ENCODE measurements at places on chromosomes 3 and 15. TPM values are rescaled to one million over a fixed set of nuclear protein-coding genes. Genes with fewer than 3 reads are reported as not detected.

GRCh38 chr3:183122257-183122932 is 23.1 kb upstream of the MCCC1 start:
- DNase-seq = no peak
- no peak overlapping the region for H3K4me3 ChIP-seq
- no peaks in the 10 kb centered on the region for H3K36me3 ChIP-seq
- H3K27me3 ChIP-seq = no peaks in the 10 kb centered on the region
- H3K27ac ChIP-seq = no peak overlapping the region

GRCh38 chr3:76369170-76369569 is 583.8 kb upstream of the ZNF717 start:
- no peak overlapping the region for H3K4me3 ChIP-seq
- H3K36me3 ChIP-seq = no peaks in the 10 kb centered on the region
- no peak overlapping the region for H3K27ac ChIP-seq
- no peaks in the 10 kb centered on the region for H3K27me3 ChIP-seq
- H3K4me1 ChIP-seq = no peaks in the 10 kb centered on the region

DNA sequence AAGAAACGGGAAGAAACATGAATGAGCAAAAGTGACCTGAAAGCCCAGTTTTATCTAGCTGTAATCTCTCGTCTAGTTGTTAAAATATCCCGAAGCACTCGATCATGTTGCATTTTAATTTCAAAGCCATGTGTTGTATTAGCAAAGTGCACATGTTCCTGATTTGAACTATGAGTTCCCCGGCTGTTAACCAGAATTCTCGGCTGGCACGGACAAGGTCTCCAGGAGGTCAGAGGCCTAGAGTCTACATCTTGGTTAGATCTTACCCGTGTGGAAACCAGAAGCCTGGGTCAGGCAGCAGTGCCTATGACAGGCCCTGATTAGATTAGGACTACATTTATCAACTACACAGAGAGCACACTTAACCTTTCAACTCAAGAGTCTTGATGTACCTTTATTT is 195.8 kb downstream of the CDIN1 start:
- no peak overlapping the region for H3K27ac ChIP-seq
- no peak for DNase-seq
- H3K27me3 ChIP-seq = no peaks in the 10 kb centered on the region
- no peaks in the 10 kb centered on the region for H3K4me1 ChIP-seq

GRCh38 chr15:47742334-47742733 is 25.0 kb downstream of the SEMA6D start:
- no peaks in the 10 kb centered on the region for H3K27me3 ChIP-seq
- H3K4me3 ChIP-seq = no peak overlapping the region
- no peaks in the 10 kb centered on the region for H3K36me3 ChIP-seq
- no peaks in the 10 kb centered on the region for H3K4me1 ChIP-seq
- no peak overlapping the region for H3K27ac ChIP-seq

- DNase-seq = no peak
- peaks cover 12% of the 10 kb centered on the region for H3K4me1 ChIP-seq
- no peak overlapping the region for H3K27ac ChIP-seq
- no peak overlapping the region for H3K4me3 ChIP-seq
- H3K27me3 ChIP-seq = no peaks in the 10 kb centered on the region
- no peaks in the 10 kb centered on the region for H3K36me3 ChIP-seq
These were observed 101.2 kb upstream of the SLC4A7 start for GRCh38 chr3:27585429-27585828.

DNA sequence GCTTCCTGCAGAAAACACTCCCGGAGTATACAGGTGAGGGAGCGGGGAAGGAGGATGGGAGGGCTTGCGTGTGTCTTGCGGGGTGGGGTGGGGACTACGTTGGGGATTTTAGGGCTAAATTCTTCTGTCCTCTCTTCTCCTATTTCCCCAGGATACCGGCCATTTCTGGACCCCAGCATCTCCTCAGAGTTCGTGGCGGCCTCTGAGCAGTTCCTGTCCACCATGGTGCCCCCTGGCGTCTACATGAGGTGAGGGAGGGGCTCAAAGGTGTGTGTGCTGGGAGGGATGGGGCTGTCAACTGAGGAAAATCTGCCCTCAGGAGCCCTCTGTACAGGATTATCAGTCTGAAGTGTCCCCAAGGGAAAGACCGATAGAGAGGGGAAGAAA is 6.6 kb downstream of the DUOX1 start:
- H3K27me3 ChIP-seq = no peaks in the 10 kb centered on the region
- H3K27ac ChIP-seq = no peak overlapping the region
- peaks cover 5% of the 10 kb centered on the region for H3K4me1 ChIP-seq
- no peaks in the 10 kb centered on the region for H3K36me3 ChIP-seq
- DNase-seq = no peak
- H3K4me3 ChIP-seq = no peak overlapping the region

DNA sequence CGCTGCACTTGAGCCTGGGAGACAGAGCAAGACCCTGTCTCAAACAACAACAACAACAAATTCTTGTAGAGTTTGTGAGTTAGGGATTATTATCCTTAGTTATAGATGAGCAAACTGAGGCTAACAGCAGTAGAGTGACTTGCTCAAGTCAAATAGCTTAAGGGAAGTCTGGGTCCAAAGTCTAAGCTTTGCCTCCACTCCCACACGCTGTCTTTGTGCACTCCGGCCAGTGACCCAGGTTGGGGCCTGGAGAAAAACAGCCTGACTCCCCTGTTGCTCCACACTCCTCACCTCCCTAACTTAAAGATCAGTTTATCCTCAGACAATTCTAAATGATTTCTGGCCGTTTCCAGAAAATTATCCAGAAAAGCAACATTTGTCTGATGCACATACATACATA is 9.2 kb upstream of the SIN3A start:
- no peak overlapping the region for H3K4me3 ChIP-seq
- H3K4me1 ChIP-seq = peaks cover 3% of the 10 kb centered on the region
- H3K27ac ChIP-seq = no peak overlapping the region
- no peaks in the 10 kb centered on the region for H3K36me3 ChIP-seq
- no peaks in the 10 kb centered on the region for H3K27me3 ChIP-seq
- no peak for DNase-seq

DNA sequence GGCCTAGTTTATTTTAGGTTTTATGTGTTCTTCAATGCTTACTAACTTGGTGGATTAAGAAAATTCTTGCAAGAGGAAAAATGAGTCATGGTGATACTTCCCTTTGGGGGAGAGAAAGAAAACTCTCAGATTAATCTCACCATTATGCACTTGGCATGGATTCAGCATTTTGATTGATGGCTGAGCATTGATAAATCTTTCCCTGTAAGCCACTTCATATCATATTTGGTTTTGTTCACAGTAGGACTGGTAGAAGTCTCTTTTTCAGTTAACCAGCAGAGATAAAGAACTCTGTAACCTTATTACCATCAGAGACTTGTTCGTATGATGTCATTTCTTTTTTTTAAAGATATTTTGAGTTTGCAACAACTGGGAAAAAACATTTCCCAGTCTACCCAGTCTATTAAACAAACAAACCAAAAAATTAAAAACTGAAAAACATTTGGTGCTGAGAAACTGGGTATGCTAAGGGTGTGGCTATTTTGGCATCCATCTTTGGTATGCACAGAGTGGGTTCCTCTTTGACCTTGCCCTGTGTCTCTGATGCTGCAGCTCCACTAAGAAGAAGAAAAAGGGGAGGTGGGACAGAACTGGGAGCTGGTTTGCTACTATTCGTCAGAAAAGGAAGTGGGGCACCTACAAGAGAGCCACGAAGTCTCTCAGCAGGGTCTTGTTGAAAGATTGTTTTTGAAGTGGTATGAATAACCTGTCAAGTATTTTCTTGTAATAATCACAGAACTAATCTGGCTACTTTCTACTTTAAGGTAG is 17.2 kb downstream of the TMOD3 start:
- no peak overlapping the region for H3K4me3 ChIP-seq
- no peaks in the 10 kb centered on the region for H3K36me3 ChIP-seq
- H3K27me3 ChIP-seq = no peaks in the 10 kb centered on the region
- no peak for DNase-seq

- H3K27ac ChIP-seq = no peak overlapping the region
- no peaks in the 10 kb centered on the region for H3K36me3 ChIP-seq
- H3K4me3 ChIP-seq = no peak overlapping the region
- no peaks in the 10 kb centered on the region for H3K4me1 ChIP-seq
- H3K27me3 ChIP-seq = no peaks in the 10 kb centered on the region
These were observed 4.6 kb upstream of the CX3CR1 start for GRCh38 chr3:39284457-39284881.

GRCh38 chr3:45773714-45774449 is 22.5 kb downstream of the SLC6A20 start:
- H3K4me1 ChIP-seq = no peaks in the 10 kb centered on the region
- H3K27me3 ChIP-seq = no peaks in the 10 kb centered on the region
- H3K27ac ChIP-seq = no peak overlapping the region
- no peak for DNase-seq

DNA sequence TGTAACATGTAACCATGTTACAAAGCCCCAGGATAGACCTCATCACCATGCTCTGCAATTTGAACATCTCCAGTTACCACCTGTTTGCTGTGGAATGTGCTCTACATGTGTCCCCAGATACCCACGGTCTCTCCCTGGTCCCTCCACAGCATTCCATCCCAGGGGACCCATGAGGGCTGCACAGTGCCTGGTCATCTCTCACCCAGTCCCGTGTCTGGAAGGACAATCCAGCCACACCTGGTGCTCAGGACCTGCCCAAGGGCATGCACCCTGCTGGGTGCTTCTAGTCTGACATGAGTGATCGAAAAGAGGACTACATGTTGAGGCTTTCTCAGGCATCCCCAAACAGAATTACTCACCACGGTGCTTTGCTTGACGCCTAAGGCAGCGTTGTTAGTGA is 119.6 kb upstream of the ATP10A start:
- no peaks in the 10 kb centered on the region for H3K4me1 ChIP-seq
- H3K36me3 ChIP-seq = no peaks in the 10 kb centered on the region
- no peak overlapping the region for H3K4me3 ChIP-seq
- no peak overlapping the region for H3K27ac ChIP-seq

- H3K36me3 ChIP-seq = no peaks in the 10 kb centered on the region
- no peak overlapping the region for H3K27ac ChIP-seq
- H3K27me3 ChIP-seq = no peaks in the 10 kb centered on the region
- H3K4me3 ChIP-seq = no peak overlapping the region
- DNase-seq = no peak
- H3K4me1 ChIP-seq = no peaks in the 10 kb centered on the region
These were observed 30.5 kb upstream of the CLDN16 start for GRCh38 chr3:190357468-190357867.

DNA sequence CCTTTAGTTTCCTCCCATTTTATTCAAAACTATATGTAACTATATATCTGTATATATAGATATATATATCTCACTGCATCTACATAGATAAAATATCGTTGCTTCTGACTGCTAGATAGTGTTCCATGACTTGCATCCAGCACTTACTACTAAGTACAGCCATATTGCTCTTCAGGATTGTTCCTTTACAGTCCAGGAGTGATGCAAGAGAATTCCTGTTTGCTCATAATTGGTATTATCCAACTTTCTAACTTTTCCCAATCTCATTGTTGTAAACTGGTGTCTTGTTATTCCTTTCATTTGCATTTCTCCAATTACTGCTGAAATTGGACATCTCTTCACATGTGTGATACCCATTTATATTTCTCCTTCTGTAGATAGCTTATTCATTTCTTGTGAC is 99.8 kb upstream of the STRIT1 start:
- H3K36me3 ChIP-seq = no peaks in the 10 kb centered on the region
- no peak overlapping the region for H3K27ac ChIP-seq
- no peak overlapping the region for H3K4me3 ChIP-seq
- H3K4me1 ChIP-seq = no peaks in the 10 kb centered on the region
- DNase-seq = no peak
- H3K27me3 ChIP-seq = no peaks in the 10 kb centered on the region

GRCh38 chr15:26661748-26662147 is 111.1 kb downstream of the GABRB3 start:
- H3K36me3 ChIP-seq = no peaks in the 10 kb centered on the region
- H3K27me3 ChIP-seq = no peaks in the 10 kb centered on the region
- H3K27ac ChIP-seq = no peak overlapping the region
- DNase-seq = no peak

The C2CD4A gene
- 0.12 TPM for total RNA-seq

The PPP2R3A gene
- 41.7 TPM for total RNA-seq

The SNX22 gene
- 2.0 TPM for total RNA-seq

The ANKRD63 gene
- 11.8 TPM for total RNA-seq

The STRA6 gene
- total RNA-seq = 9.3 TPM

The MUC13 gene
- 0.24 TPM for total RNA-seq

The SAMD7 gene
- total RNA-seq = not detected

The KNL1 gene
- total RNA-seq = 66.0 TPM

The ZNF501 gene
- total RNA-seq = 12.3 TPM
